ENCODE measurements at places on chromosomes 11 and 22.

DNA sequence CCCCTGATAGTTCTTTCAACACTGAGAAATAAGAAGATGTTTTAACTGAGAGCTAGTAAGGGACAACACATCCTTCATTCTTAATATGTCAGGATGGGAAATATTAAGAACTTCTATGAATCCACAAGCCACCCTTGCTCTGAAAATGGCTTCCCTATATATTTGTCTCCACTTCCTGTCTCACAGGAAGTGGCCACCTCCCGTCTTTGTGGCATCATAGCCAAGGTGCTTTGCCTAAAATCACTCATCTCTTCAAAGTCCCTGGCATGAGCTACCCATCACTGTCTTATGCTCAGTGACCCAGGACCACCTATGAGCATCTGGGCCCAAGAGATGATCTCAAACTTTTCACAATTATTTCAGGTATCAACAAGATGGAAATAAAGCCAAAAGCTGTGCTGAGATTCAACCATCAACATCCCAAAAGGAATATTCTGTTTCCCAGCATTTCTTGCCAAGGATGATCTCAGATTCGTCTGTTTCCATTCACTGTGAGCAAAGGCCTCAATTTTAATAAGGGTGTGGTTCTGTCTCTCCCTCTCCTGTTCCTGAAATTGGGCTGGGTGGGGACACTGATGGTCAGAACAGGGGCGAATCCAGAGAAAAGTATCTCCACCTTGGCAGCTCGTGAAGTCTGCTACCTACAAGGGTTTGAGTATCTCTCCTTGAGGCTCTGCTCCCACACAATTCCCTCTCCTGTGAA is 493.9 kb downstream of the MN1 start:
- no peaks in the 10 kb centered on the region for H3K4me1 ChIP-seq
- H3K36me3 ChIP-seq, result no peaks in the 10 kb centered on the region
- no peak for DNase-seq
- H3K27me3 ChIP-seq, result no peaks in the 10 kb centered on the region
- no peak overlapping the region for H3K4me3 ChIP-seq

GRCh38 chr22:33699176-33699575 is 221.1 kb downstream of the LARGE1 start:
- no peak overlapping the region for H3K4me3 ChIP-seq
- H3K36me3 ChIP-seq, result no peaks in the 10 kb centered on the region
- H3K27ac ChIP-seq, result no peak overlapping the region
- no peak for DNase-seq
- H3K4me1 ChIP-seq, result no peaks in the 10 kb centered on the region
- H3K27me3 ChIP-seq, result no peaks in the 10 kb centered on the region

- no peaks in the 10 kb centered on the region for H3K36me3 ChIP-seq
- DNase-seq, result no peak
- no peaks in the 10 kb centered on the region for H3K4me1 ChIP-seq
Measured at GRCh38 chr11:45457649-45458048, 171.5 kb upstream of the SYT13 start.

- H3K27me3 ChIP-seq, result no peaks in the 10 kb centered on the region
- H3K4me3 ChIP-seq, result no peak overlapping the region
- no peak for DNase-seq
- H3K27ac ChIP-seq, result no peak overlapping the region
Measured at GRCh38 chr11:77557553-77557952, 32.2 kb upstream of the AQP11 start.

GRCh38 chr22:35315855-35316745 is 16.4 kb downstream of the TOM1 start:
- DNase-seq, result no peak
- H3K4me3 ChIP-seq, result no peak overlapping the region
- peaks cover 38% of the 10 kb centered on the region for H3K4me1 ChIP-seq

DNA sequence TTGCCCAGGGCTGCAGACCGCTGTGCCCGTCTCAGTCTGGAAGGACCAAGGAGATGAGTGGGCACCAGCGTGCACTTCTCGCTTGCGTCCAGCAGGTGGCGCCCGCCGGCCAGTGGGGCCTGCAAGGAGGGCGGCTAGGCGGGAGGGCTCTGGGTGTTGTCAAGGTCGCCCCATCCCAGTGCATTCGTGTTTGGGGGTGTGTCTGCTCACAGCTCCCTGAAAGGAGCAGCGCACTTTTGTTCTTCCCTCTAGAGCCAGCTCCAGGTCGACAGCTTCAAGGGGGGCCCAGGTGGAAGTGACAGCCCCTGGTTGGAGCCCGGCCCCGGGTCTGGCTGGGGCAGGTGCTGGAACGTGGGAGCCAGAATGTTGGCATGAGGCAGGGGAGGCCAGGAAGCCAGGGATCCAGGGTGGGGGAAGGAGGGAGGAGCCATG is 23.4 kb upstream of the MPPED1 start:
- no peak overlapping the region for H3K27ac ChIP-seq
- H3K4me1 ChIP-seq, result peaks cover 4% of the 10 kb centered on the region
- peaks cover 30% of the 10 kb centered on the region for H3K27me3 ChIP-seq

DNA sequence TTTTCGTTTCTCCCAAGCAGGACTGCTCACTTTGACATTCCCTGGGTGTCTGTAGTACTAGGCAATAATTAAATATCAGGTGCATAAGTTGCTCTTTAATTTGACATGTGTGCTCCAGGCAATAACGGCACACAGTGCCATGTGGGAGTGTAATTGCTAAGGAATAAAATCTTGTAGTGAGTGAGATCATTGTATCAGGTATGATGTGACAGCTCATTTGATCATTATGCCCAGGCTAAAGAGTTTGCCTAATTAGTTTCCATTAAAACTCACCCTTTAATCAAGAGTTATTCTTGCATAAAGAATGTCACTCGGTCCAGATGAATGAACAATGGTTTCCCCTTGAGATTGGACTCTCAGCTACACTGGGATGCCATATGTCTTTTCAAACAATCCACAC is 220.0 kb downstream of the INSC start:
- no peaks in the 10 kb centered on the region for H3K36me3 ChIP-seq
- H3K27me3 ChIP-seq, result no peaks in the 10 kb centered on the region
- H3K4me3 ChIP-seq, result no peak overlapping the region
- no peaks in the 10 kb centered on the region for H3K4me1 ChIP-seq

- no peak overlapping the region for H3K4me3 ChIP-seq
- no peaks in the 10 kb centered on the region for H3K27me3 ChIP-seq
- H3K36me3 ChIP-seq, result no peaks in the 10 kb centered on the region
Measured at GRCh38 chr11:10600570-10601248, 32.2 kb upstream of the LYVE1 start.

DNA sequence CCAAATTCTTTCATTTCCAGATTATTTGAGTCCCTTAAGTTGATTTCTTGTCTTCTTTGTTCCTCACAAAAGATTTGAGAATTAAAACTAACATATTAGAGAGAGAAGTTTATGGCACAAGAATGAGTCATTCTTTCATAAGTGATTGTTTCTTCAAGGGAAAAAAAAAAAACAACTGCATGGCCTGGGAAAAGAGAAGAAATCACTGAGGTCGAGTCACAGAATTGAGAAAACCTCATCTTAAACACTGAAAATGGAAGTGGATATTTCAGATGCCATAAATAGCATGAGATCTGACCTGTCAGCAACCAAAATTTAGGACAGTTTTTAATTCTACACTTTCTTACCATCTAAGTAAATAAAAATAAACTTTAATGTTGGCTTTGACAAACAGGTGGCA is 87.2 kb downstream of the CWF19L2 start:
- DNase-seq, result no peak
- no peak overlapping the region for H3K4me3 ChIP-seq
- peaks cover 10% of the 10 kb centered on the region for H3K36me3 ChIP-seq
- no peaks in the 10 kb centered on the region for H3K4me1 ChIP-seq

- no peak overlapping the region for H3K4me3 ChIP-seq
- no peaks in the 10 kb centered on the region for H3K27me3 ChIP-seq
- H3K27ac ChIP-seq, result no peak overlapping the region
- no peak for DNase-seq
Measured at GRCh38 chr11:132158091-132158490, 787.7 kb downstream of the NTM start.

DNA sequence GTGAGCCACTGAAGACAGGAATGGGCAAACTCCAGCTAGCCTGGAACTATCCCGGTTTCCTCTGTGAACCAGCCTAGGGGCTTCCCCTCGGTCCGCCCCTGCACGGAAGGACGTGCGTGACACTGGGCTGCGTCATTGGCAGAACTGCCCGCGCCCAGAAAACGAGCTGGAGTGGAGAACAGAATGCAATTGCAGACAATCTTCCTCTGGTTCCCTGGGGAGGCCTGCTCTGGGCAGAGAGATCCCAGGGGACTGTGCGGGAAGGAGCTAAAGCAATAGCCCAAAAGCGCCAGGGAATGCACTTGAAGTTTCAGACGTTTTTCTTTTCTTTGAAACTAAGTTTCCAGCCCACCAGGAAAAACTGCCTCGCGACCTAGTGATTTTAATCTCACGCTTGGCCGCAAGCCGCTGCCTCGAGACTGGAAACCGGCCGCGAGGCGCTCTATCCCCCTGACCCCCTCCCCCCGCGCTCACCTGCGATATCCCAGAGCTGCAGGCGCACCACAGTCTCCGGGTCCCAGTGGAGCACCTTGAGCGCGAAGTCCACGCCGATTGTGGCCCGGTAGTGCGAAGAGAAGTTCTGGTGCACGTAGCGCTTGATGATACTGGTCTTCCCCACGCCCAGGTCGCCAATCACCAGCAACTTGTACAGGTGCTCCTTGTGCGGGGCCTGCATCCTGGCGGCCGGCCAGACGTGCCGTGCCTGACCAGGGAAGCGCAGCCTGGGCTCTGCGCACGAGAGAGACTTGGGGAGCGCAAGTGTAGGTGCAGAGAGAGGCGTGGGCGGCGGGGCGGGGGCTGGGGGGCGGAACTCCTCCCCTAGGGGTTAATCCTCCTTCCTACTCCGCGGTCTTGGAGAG is at the start of gene RAB38:
RAB38 (minus strand) TSS at position 735 of the 860 bp plus-strand sequence; CDS start at position 676, 59 bp downstream.
- peak within 1 kb of the TSS; percentile 72 for H3K4me3 ChIP-seq
- peaks cover 15% of the 10 kb centered on the region for H3K27me3 ChIP-seq
- peak; percentile 20 for DNase-seq
- H3K27ac ChIP-seq, result peak within 1 kb of the TSS; percentile 47
- no peaks in the 10 kb centered on the region for H3K36me3 ChIP-seq
- H3K4me1 ChIP-seq, result peaks cover 45% of the 10 kb centered on the region

DNA sequence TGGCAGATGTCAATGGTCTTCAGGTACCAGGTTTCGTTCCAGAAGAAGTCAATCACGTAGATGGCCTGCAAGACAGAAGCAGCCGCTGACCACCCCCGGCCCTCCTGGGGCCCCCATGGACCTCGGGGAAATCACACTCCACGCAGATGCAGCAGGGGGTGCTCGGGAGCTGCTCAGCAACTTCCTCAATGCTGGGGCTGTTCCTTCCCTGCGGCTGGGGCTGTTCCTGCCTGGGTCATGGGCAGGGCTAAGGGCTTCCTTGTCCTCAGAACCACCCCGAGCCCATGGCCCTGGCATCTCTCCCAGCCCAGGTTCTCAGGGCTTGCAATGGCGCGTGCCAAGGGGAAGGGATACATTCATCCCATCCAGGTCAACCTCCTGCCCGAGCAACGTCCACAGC is 10.3 kb downstream of the DHCR7 start:
- H3K4me1 ChIP-seq, result no peaks in the 10 kb centered on the region
- DNase-seq, result no peak
- H3K27me3 ChIP-seq, result no peaks in the 10 kb centered on the region
- H3K27ac ChIP-seq, result no peak overlapping the region
- H3K36me3 ChIP-seq, result peaks cover 61% of the 10 kb centered on the region

DNA sequence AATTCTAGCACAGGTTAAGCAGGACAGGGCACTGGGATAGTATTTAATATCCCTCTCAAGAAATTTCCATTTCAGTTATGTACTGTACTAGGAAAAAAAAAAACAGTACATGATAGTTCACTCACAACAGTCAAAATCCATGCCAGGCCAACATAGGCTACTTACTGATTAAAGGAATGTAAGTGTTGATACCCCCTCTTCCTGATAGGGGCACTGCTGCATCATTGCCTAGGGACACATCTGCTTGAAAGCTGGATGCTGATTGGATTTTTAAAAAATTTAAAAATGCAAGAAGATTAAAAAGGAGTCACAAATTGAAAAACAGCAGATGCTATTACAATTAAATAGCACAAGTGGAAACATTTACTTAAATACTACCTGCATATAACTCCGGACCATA is 43.4 kb downstream of the APOL5 start:
- peaks cover 4% of the 10 kb centered on the region for H3K27me3 ChIP-seq
- H3K36me3 ChIP-seq, result no peaks in the 10 kb centered on the region
- no peak overlapping the region for H3K4me3 ChIP-seq
- no peaks in the 10 kb centered on the region for H3K4me1 ChIP-seq

DNA sequence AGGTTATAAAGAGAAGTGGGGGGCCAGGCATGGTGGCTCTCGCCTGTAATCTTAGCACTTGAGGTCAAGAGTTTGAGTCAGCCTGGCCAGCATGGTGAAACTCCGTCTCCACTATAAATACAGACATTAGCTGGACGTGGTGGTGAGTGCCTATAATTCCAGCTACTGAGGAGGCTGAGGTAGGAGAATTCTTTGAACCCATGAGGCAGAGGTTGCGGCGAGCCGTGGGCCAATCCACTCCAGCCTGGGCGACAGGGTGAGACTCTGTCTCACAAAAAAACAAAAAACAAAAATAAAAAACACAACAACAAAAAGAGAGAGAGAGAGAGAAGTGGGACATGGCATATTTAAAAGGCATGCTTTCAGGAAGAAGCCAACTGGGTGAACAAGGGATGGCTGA is 80.1 kb upstream of the CARD18 start:
- DNase-seq, result no peak
- H3K4me3 ChIP-seq, result no peak overlapping the region
- no peaks in the 10 kb centered on the region for H3K4me1 ChIP-seq
- H3K27ac ChIP-seq, result no peak overlapping the region
- no peaks in the 10 kb centered on the region for H3K27me3 ChIP-seq

- no peak for DNase-seq
- no peaks in the 10 kb centered on the region for H3K36me3 ChIP-seq
- no peak overlapping the region for H3K4me3 ChIP-seq
- H3K27me3 ChIP-seq, result peaks cover 64% of the 10 kb centered on the region
- H3K27ac ChIP-seq, result no peak overlapping the region
- H3K4me1 ChIP-seq, result peaks cover 7% of the 10 kb centered on the region
Measured at GRCh38 chr22:28900379-28900925, 17.1 kb downstream of the ZNRF3 start.

- peaks cover 27% of the 10 kb centered on the region for H3K4me1 ChIP-seq
- H3K4me3 ChIP-seq, result peak overlapping the region; percentile 97
- H3K36me3 ChIP-seq, result peaks cover 21% of the 10 kb centered on the region
- DNase-seq, result no peak
- H3K27ac ChIP-seq, result peak overlapping the region; percentile 98
Measured at GRCh38 chr11:18526130-18526520, 617 bp downstream of the TSG101 start.

DNA sequence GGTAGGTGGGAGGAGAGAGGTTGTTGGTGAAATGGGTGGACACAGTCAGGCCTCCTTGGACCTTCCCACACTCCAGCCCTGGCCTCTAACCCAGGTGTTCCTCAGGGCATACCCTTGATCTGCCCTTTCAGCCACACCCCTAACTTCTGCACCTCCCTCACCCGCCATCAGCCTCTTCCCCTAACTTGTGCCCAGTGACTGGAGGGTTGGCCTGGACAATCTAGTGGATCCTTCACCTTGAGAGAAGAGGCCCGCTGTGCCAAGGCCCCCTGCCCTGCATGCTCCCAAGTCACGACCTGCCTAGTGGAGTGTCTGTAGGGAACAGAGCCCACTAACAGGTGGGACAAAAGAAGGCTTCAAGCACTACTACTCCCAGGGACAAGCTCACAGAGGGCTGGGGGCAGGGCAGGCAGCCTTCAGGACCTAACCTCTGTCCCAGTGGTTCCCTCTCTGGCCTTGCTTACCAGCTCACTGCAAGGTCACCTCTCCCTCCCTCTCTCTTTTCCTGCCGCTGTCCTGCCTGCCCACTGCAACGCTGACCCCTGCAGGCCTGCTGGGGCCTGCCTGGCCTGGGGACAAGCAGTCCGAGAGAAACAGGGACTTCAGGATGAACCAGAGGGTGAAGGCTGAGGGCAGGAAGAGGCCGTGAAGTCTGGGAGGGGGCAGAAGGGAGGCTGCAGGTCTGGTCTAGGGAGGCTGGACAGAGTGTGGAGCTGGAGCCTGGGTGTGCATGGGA is 3.3 kb downstream of the SYT7 start:
- peaks cover 38% of the 10 kb centered on the region for H3K27me3 ChIP-seq
- H3K4me3 ChIP-seq, result no peak overlapping the region
- H3K36me3 ChIP-seq, result no peaks in the 10 kb centered on the region
